ENCODE measurements at places on chromosomes 11 and 22. TPM values are rescaled to one million over a fixed set of nuclear protein-coding genes. Genes with fewer than 3 reads are reported as not detected.

DNA sequence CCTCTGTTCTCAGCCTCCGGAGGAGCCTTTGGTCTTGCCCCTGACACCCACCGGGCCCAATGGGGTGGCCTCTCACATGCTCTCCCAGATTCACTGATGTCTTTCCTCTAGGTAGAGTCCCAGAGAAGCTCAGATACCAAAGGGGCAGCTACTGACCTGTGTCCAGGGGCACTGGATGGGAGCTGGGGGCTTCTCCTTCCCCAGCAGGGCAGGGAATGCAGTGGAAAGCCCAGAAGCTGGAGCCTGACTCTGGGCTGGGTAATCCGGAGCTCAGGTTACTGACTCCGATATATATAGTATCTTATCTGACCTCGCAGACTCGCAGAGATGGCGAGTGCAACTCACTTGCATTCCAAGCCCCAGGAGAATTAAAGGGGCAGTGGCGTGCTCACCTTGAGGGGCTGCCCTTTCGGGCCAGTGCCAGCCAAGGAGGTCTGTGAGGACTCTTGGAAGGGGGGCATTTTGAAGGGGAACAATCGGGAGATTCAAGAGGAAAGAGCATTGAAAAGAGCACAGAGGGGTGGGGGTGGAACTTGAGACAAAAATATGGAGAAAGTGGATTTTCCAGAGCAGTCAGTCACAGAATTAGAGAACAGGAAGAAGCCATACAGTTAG lies 2.5 kb downstream of the USP2 start:
- DNase-seq, result no peak

PNPLA3 gene
- total RNA-seq, result not detected

DNA sequence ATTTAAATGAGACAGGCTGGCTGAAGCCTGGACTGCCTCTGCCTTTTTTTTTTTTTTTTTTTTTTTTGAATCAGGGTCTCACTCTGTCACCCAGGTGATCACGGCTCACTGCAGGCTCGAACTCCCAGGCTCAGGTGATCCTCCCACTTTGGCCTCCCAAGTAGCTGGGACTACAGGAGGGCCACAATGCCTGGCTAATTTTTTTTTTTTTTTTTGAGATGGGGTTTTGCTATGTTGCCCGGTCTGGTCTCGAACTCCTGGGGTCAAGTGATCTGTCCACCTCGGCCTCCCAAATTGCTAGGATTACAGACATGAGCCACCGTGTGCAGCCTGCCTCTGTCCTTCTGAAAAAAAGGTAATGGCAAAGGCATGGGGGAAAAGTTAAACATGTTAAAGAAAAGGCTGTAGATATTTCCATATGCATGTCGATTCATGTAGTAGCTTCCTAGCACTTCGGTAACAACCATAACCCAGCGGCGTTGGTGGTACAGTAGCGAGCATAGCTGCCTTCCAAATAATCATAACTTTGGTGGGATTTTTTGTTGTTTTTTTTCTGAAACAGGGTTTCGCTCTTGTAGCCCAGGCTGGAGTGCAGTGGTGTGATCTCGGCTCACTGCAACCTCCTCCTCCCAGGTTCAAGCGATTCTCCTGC lies 48.8 kb downstream of the MCHR1 start:
- DNase-seq, result no peak

DNA sequence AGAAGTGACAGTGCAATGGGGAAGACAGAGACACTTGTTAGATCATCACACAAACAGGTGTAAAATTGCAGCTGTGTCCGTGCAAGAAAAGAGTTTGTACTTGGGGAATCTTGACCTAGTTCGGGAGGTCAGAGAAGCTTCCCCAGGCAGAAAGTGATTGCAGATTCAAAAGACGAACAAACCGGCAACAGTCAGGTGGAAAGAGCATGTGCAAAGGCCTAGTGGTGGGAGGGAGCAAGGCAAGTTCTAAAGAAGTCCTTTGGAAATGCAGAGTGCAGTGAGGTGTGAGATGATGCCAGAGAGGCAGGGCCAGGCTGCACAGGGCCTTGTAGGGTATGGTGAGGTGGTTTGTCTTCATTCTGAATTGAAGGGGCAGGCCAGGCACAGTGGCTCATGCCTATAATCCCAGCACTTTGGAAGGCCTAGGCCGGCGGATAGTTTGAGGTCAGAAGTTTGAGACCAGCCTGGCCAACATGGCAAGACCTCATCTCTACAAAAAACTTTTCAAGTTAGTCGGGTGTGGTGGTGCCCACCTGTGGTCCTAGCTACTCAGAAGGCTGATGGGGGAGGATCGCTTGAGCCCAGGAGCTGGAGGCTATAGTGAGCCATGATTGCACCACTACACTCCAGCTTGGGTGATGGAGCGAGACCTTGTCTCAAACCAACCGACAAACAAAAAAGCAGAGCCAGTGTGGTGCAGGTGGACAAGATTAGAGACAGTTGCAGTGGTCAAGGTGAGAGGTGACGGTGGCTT lies 1.9 kb upstream of the ESS2 start:
- no peak for DNase-seq

DNA sequence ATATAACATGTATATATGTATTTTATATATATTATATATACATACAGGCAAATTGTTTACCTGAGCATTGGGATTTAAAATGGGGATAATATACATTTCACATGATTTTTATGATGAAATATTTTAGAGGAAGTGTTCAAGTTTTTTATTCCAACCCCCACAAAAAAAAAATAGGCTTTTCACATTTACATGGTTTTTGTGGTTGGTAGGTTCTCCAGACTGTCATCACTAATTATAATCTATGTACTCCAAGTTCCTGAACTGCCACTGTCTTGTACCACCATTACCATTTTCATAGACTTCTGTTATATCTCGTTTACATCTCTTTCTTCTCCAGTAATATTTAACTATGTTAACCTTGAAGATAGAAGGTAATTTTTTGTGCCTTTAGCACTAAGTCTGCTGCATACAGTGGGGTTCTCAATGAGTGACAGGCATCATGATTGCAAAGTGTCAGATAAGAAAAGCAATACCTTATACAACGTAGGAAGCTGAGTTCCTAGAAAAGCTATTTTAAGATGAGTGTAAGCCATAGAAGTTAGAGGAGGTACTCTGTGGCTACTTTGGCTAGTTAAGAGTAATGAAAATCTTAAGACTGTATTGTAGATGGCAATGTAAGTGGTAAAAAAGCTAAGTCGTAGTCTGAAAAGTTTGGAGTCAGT lies 5.2 kb downstream of the TMEM126A start:
- no peak for DNase-seq

SUSD2 gene
- total RNA-seq, result 4.6 TPM

RIMBP3C gene
- total RNA-seq, result not detected

DNA sequence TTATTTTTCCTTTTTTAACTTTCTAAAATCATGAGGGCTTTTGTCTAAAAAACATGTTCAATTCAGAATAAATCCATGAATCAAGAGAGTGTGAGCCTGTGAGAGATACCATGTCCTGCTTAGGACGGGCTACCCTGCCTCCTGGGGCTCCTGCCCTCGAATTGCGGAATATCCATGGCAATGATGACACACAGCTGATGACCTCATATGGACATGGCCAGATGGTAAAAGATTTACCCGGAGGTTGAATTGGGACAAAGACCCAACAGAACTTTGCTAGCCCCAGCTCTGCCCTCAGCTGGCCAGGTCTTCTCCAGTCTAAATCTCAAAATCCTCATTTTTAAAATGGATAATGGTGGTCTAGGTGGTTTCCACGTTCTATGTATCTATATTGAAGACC lies 538.1 kb upstream of the API5 start:
- DNase-seq, result no peak

GRCh38 chr22:27853424-27853823 lies 51.9 kb upstream of the MN1 start:
- peak; percentile 56 for DNase-seq

DNA sequence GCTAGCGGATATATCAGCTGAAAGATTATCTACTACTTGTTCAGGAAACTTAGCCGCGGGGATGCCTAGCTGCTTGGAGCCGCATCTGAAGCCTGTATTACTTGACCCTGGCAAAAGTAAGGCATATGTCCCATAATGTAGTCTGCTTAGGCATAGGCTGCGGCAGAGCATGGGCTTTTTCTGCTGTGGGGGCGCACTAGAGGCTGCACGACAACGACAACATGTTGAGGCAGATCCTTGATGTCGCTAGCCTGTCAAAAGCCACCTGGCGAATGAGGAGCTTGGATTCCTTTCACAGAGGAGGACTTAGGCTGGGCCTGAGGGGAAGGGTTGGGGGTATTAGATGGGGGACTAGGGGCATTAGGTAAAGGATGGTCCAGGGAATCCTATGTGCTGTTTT lies 1.1 kb upstream of the OR52N2 start:
- DNase-seq, result no peak

GRCh38 chr11:32052215-32052614 lies 38.7 kb upstream of the RCN1 start:
- DNase-seq, result peak; percentile 70

- no peak for DNase-seq
Measured at GRCh38 chr22:25083807-25084200, 115.9 kb upstream of the CRYBB3 start.

- no peak for DNase-seq
Measured at GRCh38 chr11:24667353-24667968, 170.6 kb downstream of the LUZP2 start.

DNA sequence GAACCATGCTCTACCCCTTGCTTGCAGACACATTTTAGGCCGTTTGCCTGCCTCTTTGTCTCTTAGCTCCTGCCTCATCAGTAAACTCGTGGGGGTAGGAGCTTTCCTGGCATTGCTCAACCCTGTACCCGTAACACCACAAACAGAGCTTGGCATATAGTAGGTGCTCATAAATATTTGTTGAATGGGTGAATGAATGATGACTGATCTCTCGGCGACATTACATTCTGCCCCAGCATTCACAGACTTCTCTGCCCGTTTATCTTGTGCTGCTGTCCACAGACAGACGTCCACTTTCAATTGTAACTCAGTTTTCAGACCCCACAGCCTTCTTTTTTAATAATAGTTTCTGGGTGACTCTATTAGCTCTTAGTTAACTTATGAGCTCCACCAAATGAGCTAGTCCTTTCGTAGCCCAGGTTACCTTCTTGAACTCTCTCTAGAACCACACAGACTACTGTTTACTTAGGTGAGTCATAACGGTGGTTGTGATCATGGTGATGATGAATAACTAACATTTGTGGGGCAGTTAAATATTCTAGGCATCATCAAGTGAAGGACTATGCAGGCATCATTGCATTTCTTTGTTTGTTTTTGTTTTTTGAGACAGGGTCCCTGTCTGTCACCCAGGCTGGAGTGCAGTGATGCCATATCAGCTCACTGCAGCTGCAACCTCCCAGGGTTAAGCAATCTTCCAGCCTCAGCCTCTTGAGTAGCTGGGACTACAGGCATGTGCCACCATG lies 188.4 kb downstream of the ADAMTS15 start:
- DNase-seq, result no peak

DNA sequence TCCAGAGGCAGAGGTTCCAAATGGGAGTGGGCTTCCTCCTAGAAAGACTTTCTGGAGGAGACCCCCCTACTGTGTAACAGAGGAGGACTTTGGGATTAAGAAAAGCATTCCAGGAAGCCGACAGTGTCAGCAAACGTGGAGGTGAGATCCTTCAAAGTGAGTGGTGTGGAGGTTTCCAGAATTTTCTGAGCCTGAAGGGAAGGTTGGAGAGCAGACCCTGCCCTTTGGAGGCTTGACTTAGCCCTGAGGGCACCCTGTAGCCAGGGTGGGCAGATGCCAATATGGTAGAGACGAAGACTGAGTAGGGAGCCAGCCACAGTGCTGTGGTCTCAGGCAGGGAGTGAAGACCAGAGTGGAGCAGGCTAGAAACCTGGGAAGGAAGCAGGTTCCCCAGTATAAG lies 1.8 kb upstream of the KLHL22 start:
- DNase-seq, result no peak

DNA sequence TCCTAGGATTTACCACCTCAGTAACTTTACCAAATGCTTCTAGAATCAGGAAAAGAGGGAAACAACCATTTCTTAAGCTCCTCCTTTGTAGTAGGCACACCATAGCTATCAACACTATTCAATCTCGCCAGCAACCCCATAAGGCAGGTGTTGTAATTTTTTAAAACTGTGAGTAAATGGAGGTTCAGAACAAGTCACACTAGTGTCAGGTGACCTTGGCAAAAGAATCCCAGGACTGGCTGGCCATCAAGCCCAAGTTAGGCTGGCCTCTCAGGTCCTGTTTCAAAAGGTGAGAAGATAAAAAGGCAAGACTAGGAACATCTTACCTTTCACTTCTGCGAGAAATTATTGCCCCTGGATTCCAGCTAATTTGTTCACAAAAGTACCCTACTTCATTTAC lies 713 bp downstream of the TOP3B start:
- no peak for DNase-seq

CARNS1 gene
- total RNA-seq, result 0.36 TPM

- DNase-seq, result no peak
Measured at GRCh38 chr22:21094911-21095772, 49.4 kb downstream of the LRRC74B start.

DNA sequence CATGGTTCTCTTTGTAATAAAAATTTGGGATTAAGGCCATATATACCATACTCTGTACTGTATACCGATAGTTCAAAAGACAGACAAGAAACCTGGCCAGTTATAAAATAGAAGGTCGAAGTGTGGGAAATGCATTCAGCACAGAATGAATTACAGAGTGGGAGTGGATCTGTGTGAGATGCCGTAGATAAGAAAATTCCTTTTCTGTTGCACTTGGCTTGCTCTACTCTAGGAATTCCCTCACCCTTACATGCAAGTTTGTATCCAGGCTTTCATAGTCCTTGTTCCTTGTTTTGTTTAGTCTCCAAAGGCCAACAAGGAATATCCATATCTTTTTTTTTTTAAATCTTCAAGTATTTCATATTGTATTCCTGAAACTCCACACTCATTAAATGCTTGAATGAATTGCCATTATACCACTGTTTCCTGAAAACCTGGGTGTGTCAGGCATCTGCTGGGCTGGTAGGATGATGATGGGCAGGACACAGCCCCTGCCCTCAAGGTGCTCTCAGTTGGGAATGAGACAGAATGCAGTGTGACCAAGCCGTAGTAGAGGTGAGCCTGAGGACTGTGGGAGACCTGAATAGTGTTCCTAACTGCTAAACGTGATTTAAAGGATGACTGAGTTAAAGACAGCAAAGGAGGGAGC lies 53.5 kb downstream of the TEAD1 start:
- DNase-seq, result no peak

LIF gene
- total RNA-seq, result 0.28 TPM

SCYL1 gene
- 85.9 TPM for total RNA-seq

RAG2 gene
- not detected for total RNA-seq

CDC42EP2 gene
- total RNA-seq, result 18.5 TPM

DNA sequence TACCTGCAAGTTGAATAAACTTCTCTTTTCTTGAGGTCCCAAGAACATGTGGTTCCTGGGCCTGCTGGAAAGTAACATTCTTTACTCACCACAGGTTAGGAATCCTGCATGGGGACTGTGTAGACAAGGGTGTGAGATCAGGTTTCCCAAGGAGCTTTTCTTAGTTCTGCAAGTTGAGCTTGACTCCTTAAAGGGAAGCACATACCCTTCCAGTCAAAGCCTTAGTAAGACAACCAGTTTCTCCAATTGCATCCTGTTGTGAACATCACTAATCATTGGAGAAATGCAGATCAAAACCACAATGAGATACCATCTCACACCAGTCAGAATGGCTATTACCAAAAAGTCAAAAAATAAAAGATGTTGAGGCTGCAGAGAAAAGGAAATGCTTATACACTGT lies 48.3 kb upstream of the PAK1 start:
- DNase-seq, result no peak

ATG16L2 gene
- 17.5 TPM for total RNA-seq
